Muscle of back (tissue), 13 donors: ENCODE measurements at places on chromosomes 7 and 10. TPM values are rescaled to one million over a fixed set of nuclear protein-coding genes. Genes with fewer than 3 reads are reported as not detected.
A peak's percentile ranks its signal among the peaks of the same experiment; 100 is the strongest.

The TFR2 gene
- 1.2 TPM for polyA plus RNA-seq

The TAX1BP1 gene
- 57.2 TPM for polyA plus RNA-seq

The LIPJ gene
- not detected for polyA plus RNA-seq

The MDH2 gene
- polyA plus RNA-seq = 213 TPM

The LAMB4 gene
- 0.21 TPM for polyA plus RNA-seq

The EEPD1 gene
- 14.4 TPM for polyA plus RNA-seq

The KCNIP2 gene
- polyA plus RNA-seq = 3.1 TPM

The PRSS37 gene
- polyA plus RNA-seq = 0.19 TPM

The CELF2 gene
- 80.7 TPM for polyA plus RNA-seq

The PRPS1L1 gene
- not detected for polyA plus RNA-seq

The NEUROD6 gene
- not detected for polyA plus RNA-seq

GRCh38 chr7:116809636-116810266 is 52.6 kb upstream of the CAPZA2 start:
- DNase-seq = peak; percentile 81

GRCh38 chr7:366161-366803 is 76.3 kb downstream of the FOXL3 start:
- no peak for DNase-seq

- DNase-seq = no peak
Measured at GRCh38 chr10:34340934-34341333, 474.2 kb downstream of the PARD3 start.

- peak; percentile 30 for DNase-seq
Measured at GRCh38 chr7:132709971-132710567, 133.8 kb upstream of the PLXNA4 start.

- no peak for DNase-seq
Measured at GRCh38 chr10:96789571-96790108, 42.5 kb upstream of the LCOR start.

DNA sequence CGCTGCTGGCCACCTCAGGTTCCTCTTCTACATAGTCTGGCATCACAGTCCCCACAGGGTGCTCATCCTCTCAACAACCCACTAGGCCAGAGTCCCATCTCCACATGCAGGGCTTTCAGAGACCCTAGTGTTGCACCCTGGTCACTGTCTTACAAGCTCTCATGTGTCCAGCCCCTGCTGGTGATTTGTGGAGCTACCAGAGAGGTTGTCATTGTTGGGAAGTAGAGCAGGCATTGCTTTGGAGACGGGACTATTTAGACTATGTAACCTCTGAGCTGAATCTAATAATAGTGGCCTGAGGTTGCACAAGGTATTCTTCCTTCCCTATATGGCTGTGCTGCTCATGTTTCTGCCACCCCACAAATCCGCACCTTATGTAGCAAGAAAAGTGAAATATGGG is 135.3 kb upstream of the VWC2 start:
- DNase-seq = no peak

DNA sequence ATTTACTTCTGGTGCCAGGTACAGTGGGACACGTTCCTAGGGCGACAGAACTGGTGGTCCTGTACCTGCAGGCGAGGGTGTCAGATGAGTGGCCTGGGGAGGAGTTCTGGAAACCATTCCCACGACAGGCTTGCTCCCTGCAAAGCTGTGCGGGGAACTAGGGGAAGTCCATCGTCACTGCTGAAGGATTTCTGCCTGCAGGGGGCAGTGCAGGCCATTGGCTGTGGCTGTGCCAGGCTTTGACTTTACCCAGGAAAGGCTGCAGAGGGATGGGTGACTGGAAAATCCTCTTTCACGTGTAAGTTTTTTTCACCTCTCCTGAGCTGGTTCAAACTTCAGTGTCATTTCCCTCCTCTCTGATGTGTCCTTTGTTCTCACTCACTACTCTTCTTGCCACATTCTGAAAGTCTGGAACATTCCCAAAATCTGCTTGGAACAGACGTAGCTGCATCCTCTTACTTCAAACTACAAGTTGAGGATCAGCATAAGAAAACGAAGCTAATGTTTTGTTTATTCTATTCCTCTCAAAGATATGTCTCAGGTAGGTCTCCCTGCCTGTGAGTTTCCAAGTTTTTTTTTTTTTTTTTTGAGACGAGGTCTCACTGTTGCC is 126.5 kb downstream of the SH2D4B start:
- peak; percentile 52 for DNase-seq

- DNase-seq = no peak
Measured at GRCh38 chr7:22549051-22549450, 49.1 kb upstream of the STEAP1B start.

- DNase-seq = no peak
Measured at GRCh38 chr10:16909961-16910792, 93.0 kb upstream of the RSU1 start.

- no peak for DNase-seq
Measured at GRCh38 chr10:127013211-127013656, 108.0 kb downstream of the DOCK1 start.

DNA sequence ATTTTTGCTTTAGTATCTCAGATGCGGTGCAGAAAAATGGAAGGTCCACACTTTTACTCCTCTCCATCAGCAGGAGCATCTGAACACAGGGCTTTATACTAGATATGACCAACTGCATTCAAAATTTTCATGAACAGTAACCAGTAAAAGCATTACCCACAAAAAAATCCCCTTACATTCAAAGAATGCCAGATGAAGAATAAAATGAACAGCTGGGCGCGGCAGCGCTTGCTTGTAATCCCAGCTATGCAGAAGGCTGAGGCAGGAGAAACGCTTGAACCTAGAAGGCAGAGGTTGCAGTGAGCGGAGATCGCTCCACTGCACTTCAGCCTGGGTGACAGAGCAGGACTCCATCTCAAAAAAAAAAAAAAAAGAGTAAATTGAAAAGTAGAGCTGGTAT is 3.1 kb downstream of the SAR1A start:
- no peak for DNase-seq

GRCh38 chr7:65804887-65805286 is 68.0 kb upstream of the VKORC1L1 start:
- no peak for DNase-seq

DNA sequence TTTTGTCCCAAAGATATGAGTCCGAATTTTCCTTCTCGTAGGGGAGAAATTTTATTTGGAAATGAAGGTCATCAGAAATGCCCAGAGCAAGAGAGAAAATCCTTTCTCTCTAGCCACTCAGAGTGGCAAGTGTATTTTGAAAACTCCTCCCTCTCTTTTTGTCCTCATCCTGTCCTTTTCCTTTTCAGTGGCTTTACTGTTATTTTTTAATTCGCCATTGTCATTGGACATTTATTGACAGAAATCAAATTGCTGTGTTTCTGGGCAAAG is 39.6 kb downstream of the TET1 start:
- DNase-seq = no peak

- DNase-seq = no peak
Measured at GRCh38 chr7:158766570-158767281, 62.1 kb upstream of the NCAPG2 start.

DNA sequence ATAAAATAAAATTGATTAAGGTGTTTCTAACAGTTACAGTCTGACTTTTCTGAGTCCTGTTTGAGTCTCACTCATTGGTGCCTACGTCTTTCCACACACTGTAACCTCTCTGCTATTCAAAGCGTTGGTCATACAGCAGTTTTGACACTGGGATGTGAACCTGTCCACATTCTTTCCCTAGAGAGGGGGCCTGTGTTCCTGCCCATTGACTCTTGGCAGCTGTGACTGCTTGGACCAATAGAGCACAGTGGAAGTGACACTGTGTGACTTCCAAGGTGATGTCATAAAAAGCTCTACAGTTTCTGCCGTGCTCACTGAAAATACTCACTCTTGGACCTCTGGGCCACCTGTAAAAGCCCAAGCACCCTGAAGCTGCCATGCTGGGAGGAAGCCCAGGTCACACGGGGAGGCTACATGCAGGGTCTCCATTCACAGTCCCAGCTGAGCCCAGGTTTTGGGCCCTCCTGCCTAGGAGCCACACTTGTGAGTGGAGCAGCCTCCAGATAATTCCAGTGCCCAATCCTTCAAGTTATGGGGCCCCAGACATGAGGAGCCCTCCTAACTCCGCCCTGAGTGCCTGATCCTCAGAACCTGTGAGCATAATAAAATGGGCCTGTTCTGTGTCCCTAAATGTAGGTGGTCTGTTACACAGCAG is 704 bp upstream of the ANTXRL start:
- DNase-seq = no peak

DNA sequence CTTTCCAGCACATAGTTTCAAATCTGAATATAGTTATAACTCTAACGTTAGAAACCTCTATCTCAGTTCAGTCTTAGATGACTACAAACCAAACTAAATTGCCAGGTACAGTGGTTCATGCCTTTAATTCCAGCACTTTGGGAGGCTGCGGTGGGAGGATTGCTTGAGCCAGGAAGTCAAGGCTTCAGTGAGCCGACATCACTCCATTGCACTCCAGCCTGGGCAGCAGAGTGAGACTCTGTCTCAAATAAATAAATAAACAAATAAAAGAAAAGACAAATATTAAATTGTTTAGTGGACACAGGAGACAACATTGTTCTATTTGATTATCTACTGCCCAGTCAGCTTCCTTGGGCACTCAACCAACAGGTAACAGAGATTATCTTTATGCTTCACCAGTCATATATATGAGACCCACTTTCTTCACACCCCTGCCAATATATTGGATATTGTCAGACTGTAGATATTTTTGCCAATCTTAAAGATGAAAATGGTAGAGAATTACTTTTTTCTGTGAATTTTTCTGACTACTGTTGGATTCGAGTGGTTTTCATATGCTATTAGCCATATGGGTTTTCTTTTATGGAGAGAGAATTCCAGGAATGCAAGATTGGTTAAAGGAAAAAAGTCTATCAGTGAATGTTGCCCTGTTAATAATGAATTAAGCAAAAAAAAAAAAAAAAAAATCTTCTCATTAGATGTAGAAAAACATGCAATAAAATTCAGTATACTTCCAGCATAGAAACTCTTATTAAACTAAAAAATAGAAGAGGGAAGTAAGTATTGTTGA is 16.0 kb downstream of the HDAC9 start:
- DNase-seq = no peak

DNA sequence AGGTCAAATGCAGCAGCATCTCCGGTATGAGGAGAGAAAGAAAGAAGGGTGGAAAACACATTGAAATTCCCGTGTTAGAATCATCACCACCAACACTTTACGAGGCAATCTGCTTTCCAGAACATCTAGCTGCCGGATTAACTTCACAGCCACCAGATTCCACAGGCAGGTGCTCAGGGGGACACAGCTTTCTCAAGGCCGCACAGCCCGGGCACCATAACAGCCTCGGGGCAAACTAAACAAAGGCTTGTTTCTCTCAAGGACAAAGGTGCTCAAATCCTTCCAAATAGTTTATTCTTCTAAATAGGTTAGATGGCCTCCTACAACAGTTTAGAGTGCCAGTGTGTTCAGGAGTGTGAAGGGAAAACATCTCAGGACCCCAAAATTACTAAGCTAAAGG is 156.3 kb downstream of the DIP2C start:
- DNase-seq = no peak

DNA sequence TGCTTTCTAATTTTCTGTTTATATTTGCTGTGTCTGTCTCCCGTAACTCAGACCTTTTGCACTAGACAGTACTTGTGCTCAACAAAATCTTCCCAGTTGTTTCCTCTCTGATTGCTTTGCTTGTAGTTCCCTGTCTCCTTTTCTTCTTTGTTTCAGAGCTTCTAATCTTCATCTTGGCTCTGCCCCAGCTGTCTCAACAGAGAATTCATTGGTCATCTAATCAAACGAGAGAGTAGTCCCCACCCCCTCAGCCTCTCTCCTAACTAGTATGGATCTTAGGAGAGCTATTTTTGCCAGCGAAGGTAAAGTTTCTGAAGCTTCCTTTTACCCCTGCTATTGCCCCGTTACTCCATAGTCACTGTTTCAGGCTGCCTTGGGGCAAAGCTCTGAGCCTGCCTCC is 32.8 kb downstream of the SLC26A4 start:
- DNase-seq = no peak

DNA sequence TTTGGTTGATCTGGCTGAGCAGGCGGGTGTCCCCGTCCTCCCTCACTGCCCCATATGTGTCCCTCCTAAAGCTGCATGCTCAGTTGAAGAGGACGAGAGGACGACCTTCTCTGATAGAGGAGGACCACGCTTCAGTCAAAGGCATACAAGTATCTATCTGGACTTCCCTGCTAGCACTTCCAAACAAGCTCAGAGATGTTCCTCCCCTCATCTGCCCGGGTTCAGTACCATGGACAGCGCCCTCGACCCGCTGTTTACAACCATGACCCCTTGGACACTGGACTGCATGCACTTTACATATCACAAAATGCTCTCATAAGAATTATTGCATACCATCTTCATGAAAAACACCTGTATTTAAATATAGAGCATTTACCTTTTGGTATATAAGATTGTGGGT is 26.9 kb upstream of the TRIM56 start:
- DNase-seq = peak; percentile 55

- no peak for DNase-seq
Measured at GRCh38 chr7:31003721-31004120, 40.0 kb downstream of the GHRHR start.

DNA sequence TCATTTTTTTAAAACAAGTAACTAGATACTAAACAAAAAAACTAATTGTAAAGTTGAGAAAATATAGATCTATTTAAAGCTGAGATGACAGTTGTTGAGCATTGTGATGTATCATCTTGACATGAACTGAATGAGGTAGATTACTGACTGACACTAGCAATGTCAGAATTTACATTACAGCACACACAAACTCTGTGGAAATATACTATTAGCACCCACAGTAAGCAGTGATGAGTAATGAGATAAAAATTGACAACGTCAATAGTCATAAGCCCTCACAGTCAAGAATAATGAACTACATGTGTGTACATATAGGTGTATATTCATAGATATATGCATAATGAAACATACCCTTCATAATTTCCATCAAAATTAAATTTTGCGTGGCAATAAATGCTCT is 368.4 kb downstream of the TFEC start:
- no peak for DNase-seq

GRCh38 chr7:116293139-116293538 is 82.8 kb downstream of the TES start:
- DNase-seq = no peak

DNA sequence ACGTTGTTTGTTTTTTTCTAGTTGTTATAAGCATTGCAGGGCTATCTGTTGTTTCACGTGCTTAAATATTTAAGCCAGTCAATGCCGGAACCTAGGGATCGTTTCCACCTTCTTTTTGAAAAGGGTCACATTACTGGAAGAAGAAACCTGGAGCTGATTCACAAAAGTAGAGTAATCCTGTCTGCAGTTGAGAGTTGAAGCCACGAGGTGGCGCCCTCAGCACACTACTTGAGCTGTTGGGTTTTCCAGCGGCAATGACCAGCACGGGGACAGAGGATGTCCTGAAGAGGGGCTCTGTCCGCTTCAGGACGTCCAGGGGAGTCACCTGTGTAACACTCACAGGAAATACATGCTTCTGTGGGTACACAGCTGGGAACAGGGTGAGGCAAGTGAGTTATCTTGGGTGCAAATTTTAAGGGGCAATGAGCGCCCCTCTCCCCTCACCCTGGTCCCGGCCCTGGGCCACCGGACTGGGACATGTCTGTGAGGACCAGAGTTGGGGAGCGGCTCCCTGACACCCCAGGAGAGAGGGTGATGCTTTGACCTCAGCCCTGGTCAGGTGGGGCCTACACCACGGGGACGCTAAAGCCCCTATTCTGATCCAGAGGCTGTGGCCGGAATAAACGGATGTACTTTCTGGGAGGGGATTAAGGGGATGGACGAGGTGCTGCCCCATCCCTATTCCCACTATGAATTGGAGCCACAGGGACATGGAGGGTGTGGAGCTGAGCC is 26.3 kb upstream of the WDFY4 start:
- DNase-seq = peak; percentile 82
